ENCODE measurements at places on chromosomes 2 and 18.

- no peak for DNase-seq
Observed at GRCh38 chr2:19714926-19715325, 186.9 kb downstream of the TTC32 start.

DNA sequence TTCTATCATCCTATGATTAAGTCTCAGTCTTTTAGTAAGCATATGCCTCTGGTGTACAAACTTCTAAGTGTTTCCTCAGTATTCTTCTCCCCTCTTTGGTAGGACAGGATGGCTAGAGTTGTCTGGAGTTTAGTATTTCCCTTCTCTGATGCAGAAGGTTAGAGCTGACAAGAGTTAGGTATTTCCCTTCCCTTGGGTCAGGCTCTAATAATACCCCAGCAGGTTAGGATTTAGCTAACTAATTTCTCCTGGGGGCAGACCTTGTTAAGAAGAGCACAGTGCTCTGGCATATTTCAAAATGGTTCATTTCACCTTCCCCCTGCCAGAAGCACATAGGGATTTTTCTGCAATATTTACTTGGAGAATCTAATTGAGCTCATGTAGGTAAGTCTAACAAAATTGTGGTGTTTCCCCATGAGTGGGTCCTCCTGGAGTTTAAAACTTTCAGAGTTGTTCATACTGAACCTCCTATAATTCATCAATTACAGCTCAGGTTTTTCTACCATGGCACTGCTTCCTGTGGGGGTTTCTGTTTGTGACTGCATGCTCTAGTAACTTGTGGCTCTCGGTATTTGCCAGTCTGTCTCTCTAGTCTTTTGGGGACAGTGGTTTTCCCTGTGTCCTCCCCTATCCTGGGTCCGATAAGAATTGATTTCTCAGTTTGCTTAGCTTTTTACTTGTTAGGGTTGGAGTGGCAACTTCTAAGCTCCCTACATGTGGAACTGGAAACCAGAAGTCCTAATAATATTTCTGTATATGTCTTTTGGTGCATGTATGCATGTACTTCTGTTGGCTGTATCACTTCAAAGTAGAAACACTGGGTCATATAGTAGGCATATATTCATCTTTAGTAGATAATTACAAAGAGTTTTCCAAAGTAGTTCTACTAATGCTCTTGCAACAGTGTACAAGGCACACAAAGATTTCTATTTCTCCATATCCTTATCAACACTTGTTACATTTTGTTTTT, 77.7 kb downstream of the GDF7 start:
- DNase-seq = no peak

DNA sequence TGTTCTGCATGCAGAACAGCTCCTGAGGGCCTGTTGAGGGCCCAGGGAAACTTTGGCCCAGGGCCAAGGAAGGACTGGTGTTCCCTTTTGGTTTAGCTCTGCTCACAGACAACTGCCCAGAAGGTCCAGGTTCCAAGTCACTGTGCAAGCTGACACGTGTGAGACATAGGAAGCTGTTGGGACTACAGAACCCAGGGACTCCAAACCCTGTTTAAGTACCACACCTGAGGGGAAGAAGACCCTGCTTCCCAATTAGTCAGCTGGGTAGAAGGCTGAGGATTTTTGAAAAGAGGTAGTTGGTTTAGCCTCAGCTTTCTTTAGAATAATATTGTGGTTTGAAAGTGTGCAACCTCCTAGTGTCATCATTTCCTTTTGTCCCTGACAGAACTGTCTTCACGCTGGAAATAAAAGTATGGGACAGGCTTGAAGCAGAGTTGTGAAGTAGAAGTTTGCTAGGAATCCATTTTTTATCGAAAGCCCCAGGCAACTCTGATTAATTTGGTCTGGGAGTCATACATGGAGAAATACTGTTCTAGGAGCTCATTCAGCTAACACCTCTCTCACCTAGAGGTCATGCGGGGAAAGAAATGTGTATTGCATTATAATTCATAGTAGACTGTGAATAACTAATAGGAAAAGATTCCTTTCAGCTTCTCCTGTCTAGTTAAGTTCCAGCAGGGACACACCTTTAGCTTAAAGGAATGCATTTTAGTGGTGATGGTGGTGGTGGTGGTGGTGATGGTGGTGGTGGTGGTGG, 19.9 kb upstream of the IL1RL1 start:
- DNase-seq = no peak

DNA sequence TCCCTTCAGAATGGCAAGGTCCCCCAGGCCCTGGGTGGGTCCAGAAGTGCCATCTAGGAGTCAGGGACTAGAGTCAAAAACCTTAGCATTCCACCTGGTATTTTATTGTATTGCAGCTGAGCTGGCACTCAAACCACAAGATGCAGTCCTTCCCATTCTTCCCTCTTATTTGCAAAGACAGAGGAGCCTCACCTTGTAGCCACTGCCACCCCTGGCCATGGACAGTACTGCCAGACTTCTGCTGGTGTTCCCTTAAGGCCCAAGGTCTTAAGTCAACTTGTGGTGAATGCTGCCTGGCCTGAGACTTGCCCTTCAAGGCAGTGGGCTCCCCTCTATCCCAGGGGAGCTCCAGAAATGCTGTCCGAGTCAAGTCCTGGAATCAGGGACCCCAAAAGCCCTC, 6.9 kb downstream of the UGT1A10 start:
- no peak for DNase-seq

DNA sequence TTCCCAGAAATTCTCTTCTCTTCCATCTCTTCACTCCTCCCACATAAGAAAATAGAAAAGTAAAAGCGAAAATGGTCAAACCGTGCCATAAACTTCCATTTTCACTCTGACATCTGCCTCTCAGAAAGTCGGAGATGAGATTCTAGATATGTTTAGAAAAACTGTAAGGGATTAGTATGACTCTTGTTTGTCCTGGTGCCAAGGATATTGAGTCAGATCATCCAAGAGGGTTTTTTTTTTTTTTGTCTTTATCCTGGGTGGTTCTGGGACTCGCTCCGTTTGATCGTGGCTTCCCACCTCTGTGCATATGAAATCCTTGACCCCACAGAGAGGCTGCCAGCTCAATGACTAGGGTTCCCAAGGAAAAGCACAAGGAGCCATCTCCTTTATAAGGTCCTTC, 17.3 kb downstream of the EN1 start:
- no peak for DNase-seq

- no peak for DNase-seq
Observed at GRCh38 chr2:226647621-226648518, 151.8 kb downstream of the IRS1 start.

GRCh38 chr2:128930101-128930500, 611.4 kb upstream of the HS6ST1 start:
- DNase-seq = no peak

DNA sequence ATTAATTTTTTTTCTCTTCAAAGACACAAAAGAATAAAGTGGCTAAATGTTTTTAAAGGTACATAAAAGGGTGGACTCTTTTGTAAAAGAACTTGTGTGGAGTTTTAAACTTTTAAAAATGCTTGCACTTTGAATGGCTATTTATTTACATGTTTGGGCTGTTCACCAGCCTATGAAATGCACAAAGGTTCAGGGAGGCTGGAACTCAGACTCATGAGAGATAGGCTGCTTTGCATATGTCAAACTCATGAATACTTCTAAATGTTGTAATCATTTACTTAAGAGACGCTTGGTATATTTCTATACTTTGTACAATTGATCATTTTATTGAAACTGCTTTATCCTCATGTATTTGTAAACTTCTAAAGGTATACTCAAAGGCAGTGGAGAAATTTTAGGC, 79.9 kb downstream of the ZEB2 start:
- no peak for DNase-seq

GRCh38 chr2:189483571-189483970, 42.3 kb downstream of the WDR75 start:
- no peak for DNase-seq

DNA sequence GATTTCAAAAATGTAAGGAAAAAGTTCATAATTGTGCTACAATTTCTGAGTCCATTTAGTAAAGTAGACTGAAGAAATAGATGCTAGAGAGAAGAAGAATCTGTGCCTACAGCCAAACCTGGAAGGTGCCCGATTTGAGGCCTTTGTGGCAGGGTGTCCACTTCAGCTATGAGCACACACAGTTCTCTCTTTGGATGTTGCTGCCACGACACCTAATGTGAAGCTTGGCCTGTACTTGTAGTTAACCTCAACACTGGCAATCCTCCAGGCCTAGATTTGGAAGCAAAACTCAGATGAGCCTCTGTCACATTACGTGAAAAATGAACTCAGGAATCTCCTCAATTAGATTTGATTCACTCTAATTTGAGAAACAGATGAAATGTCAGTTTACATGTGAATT, 90.1 kb upstream of the LRP1B start:
- DNase-seq = peak; percentile 21

GRCh38 chr2:3954261-3954660, 250.9 kb downstream of the DCDC2C start:
- no peak for DNase-seq

GRCh38 chr18:8980496-8980895, 122.0 kb upstream of the NDUFV2 start:
- no peak for DNase-seq

GRCh38 chr2:28615706-28616105, 119.8 kb downstream of the PLB1 start:
- DNase-seq = no peak

- DNase-seq = peak; percentile 32
Observed at GRCh38 chr2:192197357-192197756, 2.6 kb upstream of the TMEFF2 start.

GRCh38 chr2:196247114-196247975, 76.0 kb upstream of the STK17B start:
- DNase-seq = no peak

DNA sequence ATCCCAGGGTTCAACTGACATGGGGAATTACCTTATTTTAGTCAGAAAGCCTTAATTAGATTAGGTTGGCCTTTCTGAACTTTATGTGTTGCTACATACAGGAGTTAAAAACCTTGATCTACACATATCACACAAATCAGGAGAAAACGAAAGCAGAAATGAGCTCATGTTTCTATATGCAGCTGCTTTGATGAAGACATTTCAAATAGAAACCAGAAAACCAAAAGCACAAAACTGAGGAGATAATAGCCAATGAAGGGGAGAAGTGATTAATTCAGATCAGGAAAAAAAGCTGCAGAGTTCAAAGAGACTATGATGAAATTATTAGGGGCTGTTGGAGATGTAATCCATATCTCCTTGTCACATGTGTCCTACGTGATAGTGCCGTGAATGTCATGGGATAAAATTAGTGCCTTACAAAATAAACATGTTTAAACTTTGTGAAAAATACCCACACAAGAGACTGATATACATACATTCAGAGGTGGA, 255.0 kb downstream of the CAMKMT start:
- DNase-seq = no peak

DNA sequence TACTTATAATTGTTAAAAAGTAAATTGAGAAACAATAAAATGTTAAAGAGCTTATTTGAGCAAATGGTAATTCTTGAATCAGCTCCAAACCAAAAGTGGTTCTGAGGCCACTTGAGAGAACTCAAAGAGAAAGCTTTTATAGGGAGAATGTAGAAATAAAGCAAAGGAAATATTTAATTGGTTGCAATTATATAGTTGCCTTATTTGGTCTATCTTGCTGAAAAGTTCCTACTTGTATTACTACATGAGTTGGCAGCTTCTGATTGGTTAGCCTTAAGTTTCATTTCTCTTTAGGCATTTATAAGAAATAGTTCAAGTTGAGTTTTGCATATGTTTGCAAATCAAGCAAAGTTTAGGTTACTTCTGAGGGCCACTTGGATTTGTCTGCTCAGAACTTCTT, 38.1 kb downstream of the SCN2A start:
- no peak for DNase-seq

DNA sequence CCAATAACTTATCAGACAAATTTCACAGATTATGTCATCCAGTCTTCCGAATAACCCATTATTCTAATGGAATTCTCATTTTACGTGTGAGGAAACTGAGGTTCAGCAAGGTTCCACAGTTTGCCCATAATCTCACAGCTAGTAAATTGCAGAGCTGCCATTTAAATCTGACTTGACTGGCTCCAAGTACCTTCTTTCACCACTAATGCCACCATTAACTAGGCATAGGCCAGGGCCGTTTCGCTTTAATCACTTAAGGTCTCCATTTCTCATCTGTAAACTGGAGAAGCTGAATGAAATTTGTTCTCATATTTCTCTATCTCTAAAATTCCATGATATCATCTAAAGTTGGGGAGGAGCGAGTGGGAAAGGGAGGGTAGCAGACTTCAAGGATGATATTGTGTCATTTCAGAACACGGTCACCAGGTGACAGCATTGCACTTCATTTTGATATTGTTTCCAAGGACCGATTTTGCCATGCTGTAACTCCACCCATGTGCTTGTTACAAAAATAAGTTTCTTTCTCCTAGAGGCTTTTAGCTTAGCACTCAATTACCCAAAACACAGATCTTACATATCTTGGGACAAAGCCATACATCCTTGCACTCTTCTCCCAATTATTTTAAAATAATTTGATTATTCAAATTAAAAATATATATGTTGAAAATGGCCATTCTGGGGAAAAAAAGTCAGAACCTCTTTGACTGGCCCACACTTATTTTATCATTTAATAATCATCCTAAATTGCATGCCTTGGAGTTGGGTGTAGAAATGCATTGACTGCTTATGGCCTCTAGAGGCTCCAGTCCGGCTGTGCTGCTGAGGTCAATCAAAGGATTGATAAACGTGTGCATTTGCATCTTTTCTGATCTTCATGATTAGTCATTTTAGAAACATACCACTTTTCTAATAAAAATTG, 123.8 kb downstream of the AKAIN1 start:
- peak; percentile 72 for DNase-seq

DNA sequence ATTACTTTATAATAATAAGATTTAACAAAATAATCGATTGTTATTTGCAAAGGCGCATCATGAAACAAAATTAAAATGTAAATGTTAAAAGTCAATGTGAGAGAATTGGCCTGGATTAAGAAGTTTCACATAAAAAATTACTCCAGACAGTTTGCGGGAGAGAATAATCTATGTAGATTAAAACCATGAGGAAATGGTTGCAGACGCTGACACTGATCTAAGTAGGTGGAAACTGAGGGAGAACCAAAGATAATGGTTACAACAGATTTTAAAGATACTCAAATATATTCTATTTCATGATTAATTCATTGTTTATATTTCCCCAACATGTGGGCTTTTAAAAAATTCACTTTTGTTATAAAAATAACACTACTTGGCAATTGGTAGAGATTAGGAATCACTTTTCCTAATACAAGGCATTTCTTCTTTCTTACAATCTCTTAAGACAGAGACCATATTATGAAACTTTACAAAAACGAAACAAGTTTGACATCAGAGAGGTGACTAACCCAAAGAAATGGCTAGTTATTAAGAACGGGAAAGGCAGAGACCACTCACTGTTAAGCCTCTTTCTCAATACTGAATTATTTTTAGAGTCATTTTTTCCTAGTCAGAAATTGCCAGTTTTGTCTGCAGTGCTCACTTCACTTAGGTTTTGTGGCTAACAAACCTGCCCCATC, 1.6 kb downstream of the KANSL1L start:
- no peak for DNase-seq

GRCh38 chr2:184685999-184686841, 87.9 kb downstream of the ZNF804A start:
- no peak for DNase-seq

GRCh38 chr2:241730671-241731293, 3.6 kb upstream of the D2HGDH start:
- DNase-seq = no peak

All from COR-L47 (cell line).